CD4-positive, CD25-positive, alpha-beta regulatory T cell (primary cell): ENCODE measurements at places on chromosomes 5 and 9. TPM values are rescaled to one million over a fixed set of nuclear protein-coding genes. Genes with fewer than 3 reads are reported as not detected.
A peak's percentile ranks its signal among the peaks of the same experiment; 100 is the strongest.

The BOD1 gene
- total RNA-seq, result 19.4 TPM

The SWI5 gene
- total RNA-seq, result 10.6 TPM

The PCDHGB6 gene
- total RNA-seq, result not detected

The CSF1R gene
- total RNA-seq, result not detected

The OR1N2 gene
- total RNA-seq, result 0.81 TPM

The C5orf52 gene
- total RNA-seq, result not detected

The MARCOL gene
- total RNA-seq, result not detected

The KCNN2 gene
- total RNA-seq, result not detected

The HAPLN1 gene
- not detected for total RNA-seq

The C9 gene
- total RNA-seq, result not detected

The FBN2 gene
- total RNA-seq, result not detected

The HSPA4 gene
- total RNA-seq, result 47.9 TPM

The ADAMTS6 gene
- total RNA-seq, result 1.5 TPM

- DNase-seq, result no peak
Measured at GRCh38 chr5:1743769-1744085, 55.9 kb downstream of the MRPL36 start.

GRCh38 chr5:132812123-132812765 is 858 bp upstream of the SOWAHA start:
- no peak for DNase-seq

DNA sequence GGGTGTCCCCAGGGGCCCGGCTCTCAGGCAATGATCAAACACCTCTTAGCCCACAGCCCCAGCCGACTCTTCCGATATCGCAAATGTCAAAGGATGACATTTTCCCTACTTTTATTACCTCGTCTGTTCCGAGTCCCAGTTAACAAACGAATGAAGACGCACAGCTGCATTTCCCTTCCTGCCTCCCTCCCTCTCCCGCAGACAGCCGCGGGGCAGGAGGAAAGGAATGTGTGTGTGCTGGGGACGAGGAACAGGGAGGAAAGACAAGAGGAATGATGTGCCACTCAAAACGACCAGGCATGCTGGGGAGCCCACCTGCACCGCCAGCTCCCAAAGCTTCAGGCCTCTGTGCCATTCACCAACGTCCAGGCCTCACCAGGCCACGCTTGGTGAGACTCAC is 125.9 kb upstream of the SARDH start:
- DNase-seq, result no peak

DNA sequence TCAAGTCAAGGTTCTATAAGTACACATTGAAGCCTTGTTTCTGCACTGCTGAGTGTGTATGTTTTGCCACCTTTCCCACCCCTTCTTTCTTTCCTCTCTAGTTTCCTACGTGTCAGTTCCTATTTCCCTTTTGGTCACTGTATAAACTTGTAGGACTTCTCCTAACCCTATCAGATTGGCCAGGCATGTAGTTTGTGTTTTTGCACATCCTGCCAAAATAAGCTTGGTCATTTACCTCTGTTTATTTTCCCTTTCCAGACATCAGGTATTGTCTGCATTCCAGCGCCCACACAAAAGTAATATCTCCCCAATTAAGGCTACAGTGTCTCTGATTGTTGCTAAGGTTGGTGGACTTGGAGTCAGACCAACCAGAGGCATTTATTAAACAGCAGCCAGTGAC is 252.9 kb upstream of the MPDZ start:
- DNase-seq, result no peak

DNA sequence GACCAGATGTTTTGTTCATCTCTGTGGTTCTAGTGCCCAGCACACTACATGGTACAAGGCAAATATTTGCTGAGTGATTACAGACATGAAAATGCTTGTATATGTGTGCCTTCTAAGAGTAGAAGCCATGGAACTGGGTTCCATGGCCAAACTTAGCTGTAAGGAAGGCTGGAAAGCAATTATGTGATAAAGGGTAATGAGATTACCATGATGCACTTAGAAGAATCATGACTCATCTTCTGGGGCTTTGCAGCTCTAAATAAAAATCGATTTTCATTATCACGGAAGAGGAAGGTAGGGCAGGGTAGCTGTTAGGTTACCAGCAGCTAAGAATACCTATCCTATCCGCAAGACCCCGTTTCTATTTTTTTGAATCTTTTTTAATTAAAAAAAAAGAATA is 28.0 kb downstream of the RFK start:
- no peak for DNase-seq

GRCh38 chr5:109682383-109682782 is 7.3 kb upstream of the MAN2A1 start:
- DNase-seq, result no peak

DNA sequence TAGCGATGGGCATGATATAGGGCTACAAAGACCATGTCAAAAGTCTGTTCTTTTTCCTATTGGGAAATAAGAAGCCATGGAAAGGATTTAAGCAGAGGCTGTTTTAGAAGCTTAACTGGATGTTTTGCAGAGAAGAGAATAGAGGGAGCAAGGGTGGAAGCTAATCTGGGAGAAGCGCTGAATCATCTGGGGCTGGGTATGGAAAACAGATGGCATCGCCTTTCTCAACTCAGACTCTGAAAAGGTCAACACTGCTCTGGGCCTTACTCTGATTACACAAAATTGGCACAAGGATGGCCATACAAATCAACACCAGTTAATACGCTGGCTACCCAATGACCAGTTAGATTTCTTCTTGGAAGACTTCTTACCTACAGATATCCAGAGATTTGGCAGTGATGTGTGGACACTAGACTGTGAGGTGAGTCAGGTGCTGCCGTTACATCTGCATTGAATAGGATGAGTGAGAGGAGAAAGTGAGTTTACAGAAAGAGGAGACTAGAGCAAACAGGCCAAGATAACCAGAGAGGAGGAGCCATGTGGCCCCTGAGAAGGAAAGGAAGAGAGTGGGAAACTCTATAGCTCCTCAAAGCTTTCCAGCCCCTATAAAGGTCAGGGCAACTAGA is 6.2 kb upstream of the TCERG1 start:
- DNase-seq, result no peak

GRCh38 chr9:36023260-36024048 is 13.3 kb upstream of the RECK start:
- DNase-seq, result peak; percentile 72

GRCh38 chr5:29896646-29897045 is 1296.8 kb upstream of the CDH6 start:
- no peak for DNase-seq

DNA sequence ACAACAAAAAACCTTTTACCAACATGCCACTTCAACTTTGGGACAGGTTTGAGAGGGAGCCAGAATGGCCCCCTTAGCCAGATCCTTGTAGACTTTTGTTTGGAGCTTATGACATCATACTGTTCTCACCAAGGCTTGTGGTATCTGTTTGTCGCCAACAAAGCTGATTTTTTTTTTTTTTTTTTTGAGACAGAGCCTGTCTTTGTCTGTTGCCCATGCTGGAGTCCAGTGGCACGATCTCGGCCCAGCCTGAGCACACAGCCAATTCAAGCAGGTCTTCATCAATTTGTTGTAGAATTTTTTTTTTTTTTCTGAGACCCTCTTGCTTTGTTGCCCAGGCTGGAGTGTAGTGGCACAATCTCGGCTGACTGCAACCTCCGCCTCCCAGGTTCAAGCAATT is 26.4 kb upstream of the NTNG2 start:
- no peak for DNase-seq

- no peak for DNase-seq
Measured at GRCh38 chr5:130279386-130279785, 375.1 kb downstream of the CHSY3 start.

GRCh38 chr5:131974622-131974955 is 29.1 kb upstream of the MEIKIN start:
- DNase-seq, result no peak

- DNase-seq, result no peak
Measured at GRCh38 chr9:16309082-16309468, 561.4 kb downstream of the BNC2 start.

- no peak for DNase-seq
Measured at GRCh38 chr5:168734119-168734518, 155.0 kb upstream of the PANK3 start.

- DNase-seq, result no peak
Measured at GRCh38 chr9:130143958-130144366, 28.2 kb upstream of the NCS1 start.

DNA sequence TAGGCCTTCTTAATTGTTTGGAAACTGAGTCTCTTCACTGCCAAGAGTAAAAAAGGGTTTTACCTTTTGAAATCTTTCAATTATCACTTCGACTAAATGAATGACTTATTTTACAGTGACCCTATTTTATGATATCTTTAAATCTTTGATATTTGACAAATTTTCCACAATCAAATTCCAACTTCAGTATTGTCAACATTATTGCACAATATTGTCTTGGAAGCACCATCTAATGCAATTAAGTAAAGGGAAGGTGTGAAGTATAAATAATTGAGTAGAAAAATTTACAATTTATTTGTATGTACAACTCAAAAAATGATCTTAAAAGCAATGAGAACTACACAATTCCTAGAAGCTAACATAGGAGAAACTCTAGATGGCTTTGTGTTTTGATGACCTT is 49.2 kb downstream of the GABRA6 start:
- no peak for DNase-seq

DNA sequence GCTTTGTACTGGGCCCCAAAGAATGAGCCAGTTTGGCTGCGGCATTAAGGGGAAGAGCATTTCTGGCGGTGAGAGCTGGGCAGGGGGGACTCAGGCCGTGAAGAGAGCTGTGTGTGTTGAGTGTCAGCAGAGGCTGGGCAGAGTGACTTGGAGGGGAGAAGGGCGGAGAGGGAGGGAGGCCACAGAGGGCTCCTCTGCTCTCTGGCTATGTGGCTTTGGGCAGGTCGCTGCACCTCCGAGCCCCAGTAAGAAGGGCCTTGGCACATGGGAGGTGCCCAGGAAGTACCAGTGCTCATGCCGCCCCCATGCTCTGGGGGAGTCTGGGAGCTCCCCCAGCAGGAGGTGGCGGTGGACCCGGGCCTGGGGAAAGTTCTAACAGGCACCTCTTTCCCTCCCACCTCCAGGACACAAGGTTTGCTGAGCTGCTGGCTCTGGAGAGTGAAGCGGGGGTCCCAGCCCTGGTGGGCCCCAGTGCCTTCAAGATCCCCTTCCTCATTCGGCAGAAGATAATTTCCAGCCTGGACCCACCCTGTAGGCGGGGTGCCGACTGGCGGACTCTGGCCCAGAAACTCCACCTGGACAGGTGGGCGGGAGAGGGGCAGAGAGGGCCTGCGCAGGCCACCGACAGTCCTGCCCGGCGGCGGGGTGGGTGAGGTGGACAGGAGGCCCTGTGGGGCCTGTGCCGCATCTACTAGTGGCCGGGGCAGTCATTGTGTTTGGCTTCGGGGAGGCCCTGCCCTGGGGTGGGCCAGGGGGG is 20.1 kb downstream of the HK3 start:
- DNase-seq, result no peak

DNA sequence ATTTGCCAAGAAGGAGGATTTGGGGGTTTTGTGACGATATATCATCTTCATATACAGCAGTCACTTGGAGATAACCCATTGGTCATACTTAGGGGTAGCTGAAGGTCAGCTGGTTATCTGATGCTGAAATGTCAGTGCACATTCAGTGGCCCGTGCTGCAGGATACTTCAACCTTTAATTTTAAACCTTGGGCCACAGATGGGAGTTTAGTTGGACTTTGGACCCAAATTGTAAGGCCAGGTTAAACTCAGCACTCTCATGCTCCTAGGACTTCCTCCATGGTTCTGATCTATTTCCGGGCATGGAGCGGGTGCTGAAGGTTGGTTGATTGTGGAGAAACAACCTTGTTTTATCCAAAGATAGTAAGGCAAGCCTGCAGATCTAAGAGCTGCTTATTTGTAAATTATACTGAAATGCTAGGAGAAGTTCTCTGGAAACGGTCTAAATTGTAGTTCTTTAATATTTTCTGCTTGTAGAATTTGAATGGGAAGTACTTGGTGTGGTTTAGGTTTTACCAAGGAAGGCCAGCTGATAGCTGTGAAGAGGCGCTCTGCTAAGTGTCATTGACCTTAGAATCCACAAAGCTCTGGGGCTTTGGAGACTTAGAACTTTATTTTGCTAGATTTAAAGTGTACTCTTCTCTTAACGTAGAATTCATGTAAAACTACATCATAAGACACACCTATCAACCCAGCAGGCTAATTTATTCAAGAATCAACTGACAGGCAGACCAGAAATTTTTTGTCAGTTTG is 38.6 kb downstream of the SLC44A1 start:
- no peak for DNase-seq

- no peak for DNase-seq
Measured at GRCh38 chr9:121107881-121108280, 33.1 kb downstream of the CNTRL start.

DNA sequence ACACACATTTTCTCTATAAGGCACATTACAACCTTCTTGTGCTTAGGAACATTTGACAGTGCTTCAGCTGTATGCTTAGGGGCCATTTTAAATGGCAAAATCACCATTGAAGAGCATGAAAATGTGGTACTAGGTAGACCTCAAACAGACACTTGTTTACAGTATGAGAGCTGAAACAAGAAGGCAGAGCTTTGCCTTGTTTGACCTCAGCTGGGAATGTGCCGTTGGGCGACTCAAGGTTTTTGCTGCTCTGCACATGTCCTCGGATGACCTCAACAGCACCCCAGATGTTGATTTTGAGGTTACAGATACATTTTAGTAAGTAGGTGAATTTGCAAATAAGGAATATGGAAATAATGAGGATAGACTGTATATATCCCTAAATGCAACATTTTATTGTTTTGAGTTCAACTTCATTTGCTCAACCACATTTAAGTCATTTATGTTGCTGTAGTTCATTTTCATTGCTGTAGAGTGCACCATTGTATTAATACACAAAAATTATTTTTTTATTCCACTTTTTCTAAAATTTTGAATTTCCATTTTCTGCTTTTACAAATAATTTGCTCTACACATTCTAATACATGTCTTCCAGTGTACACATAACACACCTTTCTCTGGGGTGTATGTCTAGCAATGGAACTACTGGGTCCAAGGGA is 206.8 kb downstream of the NR3C1 start:
- no peak for DNase-seq

- DNase-seq, result peak; percentile 59
Measured at GRCh38 chr5:172714491-172715420, 56.2 kb downstream of the DUSP1 start.

DNA sequence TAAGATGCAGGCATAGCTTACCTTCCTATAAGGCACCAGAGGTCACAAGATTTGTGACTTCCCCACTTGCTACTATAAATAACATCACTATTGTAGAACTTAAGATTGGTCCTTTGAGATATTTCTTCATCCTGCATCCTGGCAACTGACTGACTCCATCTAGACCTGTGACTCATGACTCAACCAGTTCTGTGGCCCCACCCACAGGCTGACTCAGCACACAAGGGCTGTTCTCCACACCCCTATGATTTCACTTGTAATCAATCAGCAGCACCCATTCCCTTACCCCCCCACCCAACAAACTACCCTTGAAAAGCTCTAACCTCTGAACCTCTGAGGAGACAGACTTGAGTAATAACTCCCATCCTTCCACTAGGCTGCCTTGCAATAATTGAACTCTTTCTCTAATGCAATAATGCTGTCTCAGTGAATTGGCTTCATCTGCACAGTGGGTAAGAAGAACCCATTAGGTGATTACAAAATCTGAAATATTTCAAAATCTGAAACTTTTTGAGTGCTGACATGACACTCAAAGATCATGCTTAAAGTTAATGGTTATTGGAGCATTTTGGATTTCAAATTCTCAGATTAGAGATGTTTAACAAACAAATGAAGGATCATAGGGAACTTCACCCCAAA is 296.7 kb downstream of the ARL15 start:
- no peak for DNase-seq
